Naive B cell (primary cell): ENCODE measurements at places on chromosomes 13 and 19. TPM values are rescaled to one million over a fixed set of nuclear protein-coding genes. Genes with fewer than 3 reads are reported as not detected.

AZU1 gene
- not detected for polyA plus RNA-seq

CLEC11A gene
- polyA plus RNA-seq, result 0.68 TPM

DHDH gene
- polyA plus RNA-seq, result 0.32 TPM

DNA sequence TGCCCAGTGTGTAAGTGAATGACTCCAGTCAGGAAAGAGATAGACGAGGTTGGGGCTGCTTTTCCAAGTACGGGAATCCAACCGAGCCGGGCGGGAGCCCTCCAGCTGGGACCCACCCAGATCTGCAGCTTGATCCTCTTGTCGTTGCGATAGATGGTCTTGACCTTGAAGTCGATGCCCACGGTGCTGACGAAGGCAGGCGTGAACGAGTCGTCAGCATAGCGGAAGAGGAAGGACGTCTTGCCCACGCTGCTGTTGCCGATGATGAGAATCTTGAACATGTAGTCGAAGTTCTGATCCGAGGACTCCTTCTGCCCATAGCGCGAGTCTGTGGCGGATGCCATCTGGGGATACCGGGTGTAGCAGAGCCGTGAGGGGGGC lies 1.5 kb downstream of the RAB3A start:
- peaks cover 11% of the 10 kb centered on the region for H3K36me3 ChIP-seq
- no peak for DNase-seq
- H3K27ac ChIP-seq, result no peak overlapping the region
- peak overlapping the region; percentile 76 for H3K4me3 ChIP-seq

- H3K27me3 ChIP-seq, result no peaks in the 10 kb centered on the region
- no peaks in the 10 kb centered on the region for H3K36me3 ChIP-seq
- no peak for DNase-seq
- no peaks in the 10 kb centered on the region for H3K4me1 ChIP-seq
- no peak overlapping the region for H3K4me3 ChIP-seq
Measured at GRCh38 chr13:67577361-67577760, 347.2 kb upstream of the PCDH9 start.

DNA sequence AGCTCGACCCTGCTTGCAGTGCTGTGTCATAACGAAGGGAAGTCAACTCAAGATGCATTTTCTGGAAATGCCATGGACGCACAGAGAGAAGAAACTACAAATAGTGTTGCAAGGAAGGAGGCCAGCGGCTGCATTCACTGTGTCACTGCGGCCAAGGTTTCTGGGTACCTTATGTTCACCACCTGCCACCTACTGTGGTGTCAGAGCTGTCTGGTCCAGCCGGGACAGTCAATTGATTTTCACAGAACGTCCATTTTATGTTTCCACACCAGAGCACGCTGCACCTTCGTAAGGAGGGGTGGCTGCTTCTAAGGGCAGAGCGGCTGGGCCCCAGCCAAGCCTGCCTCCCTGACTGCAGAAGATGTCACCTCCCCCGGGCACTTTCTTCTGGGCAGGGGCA lies 17.7 kb downstream of the TSHZ3 start:
- no peak overlapping the region for H3K4me3 ChIP-seq
- no peaks in the 10 kb centered on the region for H3K4me1 ChIP-seq
- no peak for DNase-seq

DNA sequence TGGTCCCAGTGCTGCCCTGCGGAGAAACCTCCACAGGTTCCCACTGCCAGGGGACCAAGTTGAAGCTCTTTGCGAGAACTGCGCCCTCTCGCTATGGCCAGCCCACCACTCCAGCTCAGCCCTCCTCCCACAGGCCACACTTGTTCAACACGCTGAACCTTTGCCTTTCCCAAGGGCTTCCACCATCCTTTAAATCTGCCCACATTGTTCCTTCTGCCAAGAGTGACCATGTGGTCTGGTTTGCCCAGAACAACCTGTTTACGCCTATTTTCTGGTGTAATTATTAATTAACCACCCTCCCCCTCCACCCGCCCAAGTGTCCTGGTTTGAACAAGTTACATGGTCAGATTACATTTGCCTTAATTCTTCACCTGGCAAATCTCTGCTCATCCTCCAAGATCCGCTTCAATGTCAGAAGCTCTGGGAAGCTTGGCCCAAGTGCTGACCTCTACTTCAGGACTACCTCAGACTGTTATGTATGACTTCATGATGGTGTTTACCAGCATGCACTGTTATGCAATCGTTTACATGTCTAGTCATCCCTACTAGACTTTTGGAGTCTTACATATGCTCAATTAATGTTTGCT lies 12.0 kb upstream of the USP12 start:
- no peak for DNase-seq
- peaks cover under 1% of the 10 kb centered on the region for H3K4me1 ChIP-seq
- H3K4me3 ChIP-seq, result no peak overlapping the region
- H3K27me3 ChIP-seq, result no peaks in the 10 kb centered on the region
- H3K36me3 ChIP-seq, result peaks cover 7% of the 10 kb centered on the region
- H3K27ac ChIP-seq, result no peak overlapping the region

DNA sequence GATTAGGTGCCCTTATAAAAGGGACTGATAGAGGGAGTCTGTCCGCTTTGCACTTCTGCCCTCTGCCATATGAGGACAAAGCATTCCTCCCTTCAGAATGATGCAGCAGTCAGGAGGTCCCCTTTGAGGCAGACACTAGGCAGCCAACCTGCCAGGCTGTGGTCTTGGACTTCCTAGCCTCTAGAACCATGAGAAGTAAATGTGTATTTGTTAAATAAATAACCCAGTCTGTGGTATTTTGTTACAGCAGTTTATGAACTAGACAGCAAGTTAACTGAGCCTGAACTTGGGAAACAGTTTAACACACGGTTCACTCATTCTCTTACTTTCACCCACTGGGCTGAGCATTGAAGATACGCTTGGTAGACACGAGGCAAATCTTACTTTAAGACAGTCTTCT lies 313.2 kb downstream of the UQCRFS1 start:
- no peak overlapping the region for H3K4me3 ChIP-seq
- no peaks in the 10 kb centered on the region for H3K27me3 ChIP-seq
- H3K36me3 ChIP-seq, result no peaks in the 10 kb centered on the region
- H3K27ac ChIP-seq, result no peak overlapping the region

- no peaks in the 10 kb centered on the region for H3K27me3 ChIP-seq
- no peak overlapping the region for H3K27ac ChIP-seq
- peaks cover 29% of the 10 kb centered on the region for H3K36me3 ChIP-seq
- DNase-seq, result no peak
- H3K4me1 ChIP-seq, result no peaks in the 10 kb centered on the region
Measured at GRCh38 chr13:99559560-99559959, 58.3 kb downstream of the TM9SF2 start.

GRCh38 chr13:109010912-109011311 lies 381.5 kb downstream of the MYO16 start:
- no peaks in the 10 kb centered on the region for H3K4me1 ChIP-seq
- H3K36me3 ChIP-seq, result no peaks in the 10 kb centered on the region
- no peak overlapping the region for H3K4me3 ChIP-seq

- H3K36me3 ChIP-seq, result no peaks in the 10 kb centered on the region
- H3K4me3 ChIP-seq, result no peak overlapping the region
- DNase-seq, result no peak
- H3K27ac ChIP-seq, result no peak overlapping the region
Measured at GRCh38 chr13:41550276-41550675, 92.9 kb downstream of the RGCC start.

- no peak overlapping the region for H3K4me3 ChIP-seq
- no peaks in the 10 kb centered on the region for H3K36me3 ChIP-seq
- DNase-seq, result no peak
Measured at GRCh38 chr19:31913103-31913661, 432.2 kb upstream of the ZNF507 start.

DNA sequence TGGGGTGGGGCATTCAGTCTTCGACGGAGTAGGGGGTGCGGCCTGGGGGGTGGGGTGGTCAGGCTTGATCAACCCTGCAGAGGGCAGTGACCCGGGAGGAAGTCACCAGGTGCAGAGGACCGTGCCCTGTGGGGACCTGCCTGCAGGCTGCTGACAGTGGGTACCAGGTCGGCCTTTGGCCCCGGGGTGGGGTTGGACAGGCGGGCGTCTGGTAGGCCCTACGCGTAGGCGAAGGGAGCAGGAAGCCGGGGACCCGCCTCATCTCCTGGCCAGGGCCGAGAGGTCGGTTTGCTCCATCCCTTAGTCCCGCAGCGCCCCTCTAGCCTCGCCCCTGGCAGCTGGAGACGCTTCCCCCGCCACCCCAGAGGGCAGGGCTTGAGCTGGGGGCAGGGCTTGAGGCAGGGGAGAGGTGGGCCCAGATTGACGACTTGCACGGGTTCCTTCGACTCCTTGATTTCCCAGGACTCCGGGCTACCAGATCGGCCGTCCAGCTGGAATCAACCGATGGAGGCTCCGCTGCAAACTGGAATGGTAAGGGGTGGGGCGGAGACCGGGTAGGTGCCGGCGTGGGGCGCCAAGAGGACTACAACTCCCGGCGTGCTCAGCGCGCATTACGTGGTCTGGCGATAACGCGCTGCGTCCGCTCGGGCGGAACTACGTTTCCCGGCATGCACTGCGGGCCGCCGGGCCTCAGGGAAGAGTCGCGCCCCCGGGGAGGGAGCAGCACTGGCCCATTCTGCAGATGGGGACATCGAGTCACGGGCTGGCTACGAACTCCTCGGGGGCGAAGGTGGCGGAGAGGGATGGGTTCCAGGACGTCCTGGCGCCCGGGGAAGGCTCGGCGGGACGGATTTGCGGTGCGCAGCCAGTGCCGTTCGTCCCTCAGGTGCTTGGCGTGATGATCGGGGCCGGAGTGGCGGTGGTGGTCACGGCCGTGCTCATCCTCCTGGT lies at the start of gene PNPLA6:
TSS of gene PNPLA6 (plus strand) at position 671 of the 951 bp plus-strand sequence. CDS start at position 743, 72 bp downstream.
- peak within 1 kb of the TSS; percentile 96 for H3K27ac ChIP-seq
- DNase-seq, result peak; percentile 92
- H3K27me3 ChIP-seq, result no peaks in the 10 kb centered on the region

DNA sequence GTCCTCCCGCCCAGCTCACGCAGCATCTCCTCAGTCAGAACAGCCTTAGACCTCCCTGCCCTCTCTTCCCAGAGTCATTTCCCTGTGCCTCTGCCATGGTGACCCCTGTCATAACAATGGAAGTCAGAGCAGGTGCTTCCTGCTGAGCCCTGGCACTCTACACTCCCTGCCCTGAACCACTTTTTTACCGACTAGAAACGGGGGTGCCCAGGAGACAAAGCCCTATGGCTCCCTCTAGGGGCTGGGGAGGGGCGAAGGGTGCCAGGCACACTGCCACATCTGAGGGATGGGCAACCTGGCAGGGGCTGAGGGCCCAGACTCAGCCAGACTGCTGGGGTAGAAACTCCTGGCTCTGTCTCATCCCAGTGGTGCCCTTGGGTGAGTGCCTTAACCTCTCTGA lies 16.4 kb downstream of the ZNF574 start:
- H3K36me3 ChIP-seq, result peaks cover 5% of the 10 kb centered on the region
- no peak overlapping the region for H3K4me3 ChIP-seq
- peak; percentile 44 for DNase-seq
- no peaks in the 10 kb centered on the region for H3K27me3 ChIP-seq

- H3K4me3 ChIP-seq, result no peak overlapping the region
- DNase-seq, result no peak
- no peaks in the 10 kb centered on the region for H3K36me3 ChIP-seq
- H3K4me1 ChIP-seq, result no peaks in the 10 kb centered on the region
Measured at GRCh38 chr13:69706807-69707206, 400.8 kb upstream of the ATXN8OS start.

GRCh38 chr13:53020764-53021335 lies 7.8 kb upstream of the OLFM4 start:
- H3K27ac ChIP-seq, result no peak overlapping the region
- DNase-seq, result no peak
- H3K4me3 ChIP-seq, result no peak overlapping the region
- H3K36me3 ChIP-seq, result peaks cover 5% of the 10 kb centered on the region

- H3K4me3 ChIP-seq, result peak overlapping the region; percentile 98
- H3K4me1 ChIP-seq, result peaks cover 57% of the 10 kb centered on the region
- DNase-seq, result peak; percentile 99
- H3K36me3 ChIP-seq, result peaks cover 9% of the 10 kb centered on the region
- H3K27me3 ChIP-seq, result no peaks in the 10 kb centered on the region
Measured at GRCh38 chr19:48321622-48322591, 3.4 kb upstream of the EMP3 start.

DNA sequence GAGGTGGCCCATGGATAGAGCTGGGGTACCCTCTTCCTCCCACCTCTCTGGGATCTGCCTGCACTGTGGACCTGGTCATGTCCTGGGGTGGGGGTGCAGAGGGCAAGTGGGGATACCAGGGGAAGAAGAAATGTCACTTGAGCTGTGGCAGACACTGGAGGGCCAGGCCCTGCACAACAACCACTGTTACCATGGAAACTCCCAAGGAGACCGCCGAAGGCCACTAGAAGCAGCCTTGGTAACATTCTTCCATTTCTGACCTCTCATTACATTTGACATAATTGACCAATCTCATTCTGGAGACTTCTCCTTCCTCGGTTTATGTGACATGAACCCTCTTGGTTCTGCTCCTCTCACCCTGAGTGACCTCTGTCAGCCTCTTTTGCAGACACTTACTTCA lies 179.9 kb upstream of the SERP2 start:
- no peak overlapping the region for H3K27ac ChIP-seq
- no peaks in the 10 kb centered on the region for H3K27me3 ChIP-seq
- H3K4me3 ChIP-seq, result no peak overlapping the region
- DNase-seq, result no peak

DNA sequence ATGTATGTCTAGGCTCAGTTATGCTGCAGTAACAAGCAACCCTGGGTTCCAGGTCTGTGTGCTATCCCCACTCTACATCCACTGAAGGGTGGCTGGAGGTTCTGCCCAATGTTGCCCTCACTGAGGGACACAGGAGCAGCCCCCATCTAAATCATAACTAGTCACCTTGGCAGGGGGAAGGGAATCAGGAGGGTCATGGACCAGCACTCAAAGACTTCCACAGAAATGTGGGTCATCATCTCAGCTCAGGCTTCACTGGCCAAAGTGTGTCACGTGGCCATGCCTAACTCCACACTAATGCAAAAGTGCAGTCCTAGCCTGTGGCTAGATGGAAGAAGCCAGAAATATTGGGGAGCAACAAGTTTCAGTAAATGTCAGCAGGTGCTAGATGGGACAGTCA lies 137.3 kb upstream of the ZNF507 start:
- no peak overlapping the region for H3K4me3 ChIP-seq
- H3K4me1 ChIP-seq, result no peaks in the 10 kb centered on the region
- DNase-seq, result no peak
- peaks cover 23% of the 10 kb centered on the region for H3K36me3 ChIP-seq
- no peak overlapping the region for H3K27ac ChIP-seq
- H3K27me3 ChIP-seq, result peaks cover 6% of the 10 kb centered on the region

DNA sequence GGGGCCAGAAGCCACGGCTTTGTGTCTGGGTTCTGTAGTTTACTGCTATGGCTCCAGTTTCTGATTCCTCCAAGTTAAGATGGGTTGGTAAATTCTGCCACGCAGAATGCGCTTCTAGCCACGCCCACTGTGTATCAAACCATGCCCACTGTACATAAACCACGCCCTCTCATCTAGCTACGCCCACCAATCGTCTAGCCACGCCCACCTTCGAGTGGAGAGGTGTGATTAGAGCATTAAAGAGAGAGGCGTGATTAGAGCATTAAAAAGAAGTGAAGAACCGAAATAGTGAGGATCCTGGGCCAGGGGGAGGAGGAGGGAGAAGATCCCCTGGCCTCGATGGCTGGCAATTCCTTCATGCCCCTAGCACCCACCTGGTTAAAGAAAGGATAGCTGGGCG lies 43.7 kb upstream of the ADGRE5 start:
- H3K36me3 ChIP-seq, result peaks cover 8% of the 10 kb centered on the region
- no peak overlapping the region for H3K4me3 ChIP-seq
- DNase-seq, result peak; percentile 25
- peaks cover 3% of the 10 kb centered on the region for H3K27me3 ChIP-seq

GRCh38 chr19:17751912-17752273 lies 616 bp downstream of the FCHO1 start:
- H3K4me1 ChIP-seq, result peaks cover 88% of the 10 kb centered on the region
- peak overlapping the region; percentile 95 for H3K4me3 ChIP-seq
- H3K27me3 ChIP-seq, result no peaks in the 10 kb centered on the region
- no peak for DNase-seq
- H3K36me3 ChIP-seq, result peaks cover 11% of the 10 kb centered on the region

GRCh38 chr13:42174344-42175162 lies 97.4 kb upstream of the AKAP11 start:
- no peaks in the 10 kb centered on the region for H3K27me3 ChIP-seq
- H3K4me3 ChIP-seq, result no peak overlapping the region
- no peaks in the 10 kb centered on the region for H3K36me3 ChIP-seq
- no peaks in the 10 kb centered on the region for H3K4me1 ChIP-seq
